ENCODE measurements at places on chromosomes 13 and 19.

DNA sequence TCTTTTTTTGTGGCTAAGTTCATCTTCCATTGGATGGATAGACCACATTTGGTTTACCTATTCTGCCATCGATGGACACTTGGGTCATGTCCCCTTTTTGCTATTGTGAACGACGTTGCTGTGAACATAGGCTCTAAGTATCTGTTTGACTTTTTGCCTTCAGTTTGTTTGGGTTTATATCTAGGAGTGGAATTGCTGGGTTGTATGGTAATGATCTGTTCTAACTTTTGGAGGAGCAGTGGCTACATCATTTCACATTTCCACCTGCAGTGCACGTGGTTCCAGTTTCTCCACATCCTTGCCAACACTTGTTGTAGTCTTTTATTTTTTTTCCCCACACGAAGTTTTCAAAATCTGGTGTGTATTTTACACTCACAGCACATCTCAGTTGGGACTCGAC, 21.7 kb downstream of the BICRA start:
- DNase-seq = no peak

GRCh38 chr13:33228648-33229445, 56.7 kb downstream of the STARD13 start:
- no peak for DNase-seq

DNA sequence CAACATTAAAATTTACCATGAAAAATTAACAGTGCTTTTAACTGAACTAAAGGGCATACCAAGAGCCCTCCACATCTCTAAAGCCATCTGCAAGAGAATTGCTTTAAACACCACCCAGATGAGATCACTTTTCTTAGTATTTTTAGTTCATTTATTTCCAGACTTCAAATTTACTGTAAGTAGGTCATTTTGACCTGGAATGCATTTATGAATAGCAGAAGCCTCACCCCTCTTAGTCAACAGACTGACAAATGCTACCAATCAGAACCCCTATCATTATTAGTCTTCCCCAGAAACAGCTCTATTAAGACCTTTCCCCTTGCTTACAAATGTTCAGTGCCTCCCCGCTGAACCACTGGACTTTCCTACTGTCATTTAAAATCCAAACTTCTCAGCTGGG, 27.3 kb downstream of the RUBCNL start:
- DNase-seq = no peak

DNA sequence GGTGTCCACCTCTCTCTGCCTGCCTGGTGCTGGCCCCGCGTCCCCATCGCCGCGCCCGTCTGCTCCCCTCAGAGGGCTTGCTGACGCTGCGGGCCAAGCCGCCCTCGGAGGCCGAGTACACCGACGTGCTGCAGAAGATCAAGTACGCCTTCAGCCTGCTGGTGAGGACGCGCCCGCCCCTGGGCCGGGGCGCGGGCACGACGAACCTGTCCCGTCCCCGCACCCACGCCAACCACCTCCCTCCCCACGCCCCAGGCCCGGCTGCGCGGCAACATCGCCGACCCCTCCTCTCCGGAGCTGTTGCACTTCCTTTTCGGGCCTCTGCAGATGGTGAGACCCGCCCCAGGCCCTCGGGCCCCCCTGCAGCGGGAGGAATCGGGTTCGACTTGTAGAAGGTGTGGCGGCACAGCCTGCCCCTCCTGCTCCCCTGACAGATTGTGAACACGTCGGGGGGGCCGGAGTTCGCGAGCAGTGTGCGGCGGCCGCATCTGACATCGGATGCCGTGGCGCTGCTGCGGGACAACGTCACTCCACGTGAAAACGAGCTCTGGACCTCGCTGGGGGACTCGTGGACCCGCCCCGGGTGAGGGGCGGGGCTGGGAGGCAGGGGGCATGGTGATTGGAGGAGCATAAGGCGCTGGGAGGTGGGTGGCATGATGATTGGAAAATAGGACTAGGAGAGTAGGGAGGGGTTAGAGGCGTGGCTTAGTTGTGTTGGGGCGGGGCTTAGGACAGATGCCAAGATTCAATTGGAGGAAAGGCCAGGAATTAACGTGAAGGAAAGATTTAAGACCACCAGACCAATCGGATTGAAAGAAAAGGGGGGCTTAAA, 6.6 kb downstream of the EPS8L1 start:
- no peak for DNase-seq

DNA sequence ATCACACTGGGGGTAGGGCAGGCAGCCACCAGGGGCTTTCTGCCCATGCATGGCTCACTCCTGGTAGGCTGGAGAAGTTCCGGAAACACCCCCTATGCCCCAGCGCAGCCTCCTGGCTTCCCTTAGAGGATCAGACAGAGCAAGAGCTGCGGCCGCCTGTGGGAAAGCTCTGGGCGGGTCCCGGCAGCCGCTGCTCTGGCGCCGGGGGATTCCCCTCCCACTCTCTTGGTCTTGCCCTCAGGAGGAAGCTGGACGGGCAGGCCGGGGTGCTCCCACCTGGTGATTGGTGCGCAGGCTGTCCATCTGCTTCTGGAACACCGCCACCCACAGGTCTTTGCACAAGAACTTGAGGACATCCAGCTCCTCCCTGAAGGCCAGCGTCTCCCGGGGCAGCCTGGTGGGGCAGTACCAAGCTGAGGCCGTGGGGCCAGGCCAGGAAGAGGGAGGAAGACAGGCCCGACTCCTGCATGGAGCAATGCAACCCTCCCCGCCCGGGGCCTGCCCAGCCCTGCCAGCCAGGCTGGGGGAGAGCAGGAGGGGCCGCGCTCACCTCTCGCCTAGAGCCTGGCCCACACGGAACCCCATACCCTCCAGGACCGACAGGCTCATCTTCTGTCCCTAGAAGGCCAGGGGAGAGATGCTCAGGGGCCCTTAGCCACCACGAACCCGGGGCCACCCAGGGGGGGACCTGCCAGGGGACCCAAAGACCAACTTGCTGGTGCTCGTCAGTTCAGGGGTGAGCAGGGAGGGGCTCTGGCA, 4.0 kb upstream of the NKPD1 start:
- DNase-seq = no peak

- no peak for DNase-seq
Measured at GRCh38 chr13:71701741-71702140, 165.3 kb downstream of the DACH1 start.

- DNase-seq = no peak
Measured at GRCh38 chr19:10158485-10158884, 36.3 kb downstream of the DNMT1 start.

- DNase-seq = no peak
Measured at GRCh38 chr13:60869941-60870613, 473.1 kb downstream of the TDRD3 start.

DNA sequence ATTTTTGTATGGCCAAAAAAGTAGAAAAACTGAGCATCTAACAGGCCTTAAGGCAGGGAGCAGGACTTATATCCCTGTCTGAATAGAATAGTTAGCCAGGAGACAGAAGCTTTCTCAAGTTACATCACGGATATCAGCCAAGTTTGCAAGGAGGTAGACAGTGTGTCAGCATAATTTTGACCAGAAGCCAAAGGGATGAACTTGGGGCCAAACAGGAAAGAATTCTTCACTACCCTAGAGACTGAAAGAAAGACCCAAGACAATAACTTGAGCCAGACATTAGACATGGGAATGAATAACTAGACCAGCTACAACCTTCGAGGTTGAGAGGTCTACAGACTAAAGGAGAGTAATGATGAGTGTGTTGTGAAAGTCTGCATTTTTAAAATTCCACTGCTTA, 48.1 kb upstream of the PCDH9 start:
- no peak for DNase-seq

DNA sequence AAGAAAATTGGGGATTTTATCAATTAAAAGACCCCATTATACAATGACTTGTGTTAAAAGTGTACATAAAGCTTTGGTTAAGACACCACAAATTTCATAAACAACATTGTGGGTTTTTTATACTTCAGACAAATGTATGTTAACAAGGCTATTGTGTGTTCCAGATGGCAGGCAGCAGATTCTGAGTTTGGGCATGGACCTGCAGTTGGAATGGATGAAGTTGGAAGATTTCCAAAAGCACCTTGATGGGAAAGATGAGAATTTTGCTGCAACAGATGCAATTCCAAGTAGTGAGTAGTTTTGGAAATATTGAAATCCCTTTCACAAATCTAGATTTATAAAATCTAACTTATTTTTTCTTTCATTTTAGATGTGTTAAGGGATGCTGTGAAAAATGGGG, 25.4 kb downstream of the MPHOSPH8 start:
- no peak for DNase-seq

GRCh38 chr19:14300303-14300702, 80.9 kb upstream of the ADGRE5 start:
- DNase-seq = no peak

DNA sequence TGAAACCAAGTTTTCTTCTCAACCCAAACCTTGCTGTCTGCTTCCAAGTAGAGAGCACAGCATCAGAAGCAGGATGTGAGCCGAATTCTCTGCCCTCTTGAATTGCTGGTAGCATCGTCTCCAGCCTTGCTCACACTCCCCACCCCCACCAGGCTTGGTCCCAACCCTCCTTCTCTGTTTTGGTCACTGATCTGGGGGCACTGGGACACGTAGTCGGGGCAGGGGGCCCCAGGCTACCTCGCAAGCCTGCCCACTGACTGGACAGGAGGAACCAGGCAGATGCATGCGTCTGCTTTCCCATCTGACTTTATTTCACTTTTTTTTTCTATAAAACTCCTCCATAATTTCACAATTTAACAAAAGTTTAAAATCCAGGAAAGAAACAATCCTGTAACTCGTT, 69.7 kb downstream of the MLLT1 start:
- no peak for DNase-seq

DNA sequence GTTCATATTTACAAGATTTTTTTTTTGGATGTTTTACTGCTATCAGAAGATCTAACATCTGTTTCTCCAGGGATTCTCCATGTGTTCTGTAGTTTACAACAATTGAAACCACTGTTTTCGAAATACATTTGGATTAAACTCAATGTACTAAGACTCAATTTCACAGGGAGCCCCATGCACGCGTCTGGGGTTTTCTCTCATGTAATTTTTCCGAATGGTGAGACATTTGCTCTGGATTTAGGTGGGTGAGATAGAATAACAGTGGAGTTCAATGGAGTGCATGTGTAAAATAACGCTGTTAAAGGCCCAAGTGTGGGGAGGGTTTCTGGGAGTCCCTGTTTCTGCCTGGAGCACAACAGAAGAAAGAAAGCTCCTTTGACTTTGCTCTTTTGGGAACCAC, 330.3 kb downstream of the TSHZ3 start:
- DNase-seq = no peak

GRCh38 chr13:22451327-22451741, 729.4 kb upstream of the SGCG start:
- no peak for DNase-seq

- DNase-seq = no peak
Measured at GRCh38 chr13:23751195-23751594, 138.0 kb downstream of the MIPEP start.
